Liver (tissue), 10 donors: ENCODE measurements at places on chromosomes 7 and 10. TPM values are rescaled to one million over a fixed set of nuclear protein-coding genes. Genes with fewer than 3 reads are reported as not detected.

Gene RNF133
- 2.8 TPM for total RNA-seq

Gene NKX1-2
- total RNA-seq: not detected

Gene DYDC2
- 2.0 TPM for total RNA-seq

Gene GNG11
- 5.2 TPM for total RNA-seq

Gene CRYGN
- total RNA-seq: under 0.01 TPM

Gene WNT8B
- total RNA-seq: not detected

DNA sequence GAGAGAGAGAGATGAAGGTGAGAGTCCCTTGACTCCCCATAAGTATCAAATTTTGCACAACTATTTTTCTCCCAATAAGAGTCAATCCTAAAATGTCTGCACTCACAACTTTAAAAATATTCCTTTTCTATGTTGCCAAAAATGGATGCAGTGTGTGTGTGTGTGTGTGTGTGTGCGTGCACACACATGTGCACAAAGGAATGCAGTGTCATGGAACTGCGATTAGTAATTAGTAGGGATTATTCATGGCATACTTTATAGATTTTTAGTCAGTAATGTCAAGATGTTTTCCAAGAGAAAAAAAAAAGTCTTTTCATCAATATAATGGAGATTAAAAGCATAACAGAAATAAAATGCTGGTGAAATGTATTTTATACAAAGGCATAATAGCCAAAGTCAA, 179.1 kb upstream of the LRRTM3 start:
- H3K4me3 ChIP-seq: no peak overlapping the region
- no peaks in the 10 kb centered on the region for H3K27me3 ChIP-seq
- H3K36me3 ChIP-seq: no peaks in the 10 kb centered on the region
- DNase-seq: no peak
- H3K27ac ChIP-seq: no peak overlapping the region

GRCh38 chr10:113320211-113320610, 232.6 kb upstream of the HABP2 start:
- DNase-seq: no peak
- H3K36me3 ChIP-seq: no peaks in the 10 kb centered on the region
- no peak overlapping the region for H3K4me3 ChIP-seq
- H3K27ac ChIP-seq: no peak overlapping the region
- H3K27me3 ChIP-seq: no peaks in the 10 kb centered on the region

DNA sequence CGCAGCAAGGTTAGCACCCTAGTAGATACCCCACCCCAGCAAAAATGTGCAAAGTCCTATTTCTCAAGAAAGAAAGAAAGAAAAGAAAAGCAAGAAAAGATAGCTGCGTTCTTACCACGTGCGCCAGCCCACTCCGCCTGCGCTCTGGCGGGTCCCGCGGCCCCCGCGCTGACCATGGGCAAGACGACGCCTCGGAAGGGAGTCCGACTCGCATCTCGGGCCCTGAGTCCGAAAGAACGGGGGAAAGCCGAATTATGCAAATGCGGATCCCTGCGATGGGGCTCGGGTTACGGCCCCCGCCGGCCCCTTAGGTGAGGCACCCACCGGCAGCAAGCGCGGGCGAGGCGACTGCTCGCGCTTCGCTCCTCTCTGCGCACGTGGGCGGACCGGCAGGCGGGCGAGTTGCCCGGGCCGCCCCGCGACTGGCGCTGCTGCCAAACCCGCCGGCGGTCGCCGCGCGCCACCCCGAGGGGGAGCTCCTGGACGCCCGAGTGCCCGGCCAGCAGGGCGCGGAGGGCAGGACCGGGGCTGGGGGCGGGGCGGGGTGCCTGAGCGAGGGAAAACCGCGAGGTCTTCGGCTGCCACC, 2.4 kb upstream of the EGR2 start:
- H3K27me3 ChIP-seq: peaks cover 2% of the 10 kb centered on the region
- no peaks in the 10 kb centered on the region for H3K36me3 ChIP-seq
- no peak overlapping the region for H3K27ac ChIP-seq
- peaks cover 35% of the 10 kb centered on the region for H3K4me1 ChIP-seq

DNA sequence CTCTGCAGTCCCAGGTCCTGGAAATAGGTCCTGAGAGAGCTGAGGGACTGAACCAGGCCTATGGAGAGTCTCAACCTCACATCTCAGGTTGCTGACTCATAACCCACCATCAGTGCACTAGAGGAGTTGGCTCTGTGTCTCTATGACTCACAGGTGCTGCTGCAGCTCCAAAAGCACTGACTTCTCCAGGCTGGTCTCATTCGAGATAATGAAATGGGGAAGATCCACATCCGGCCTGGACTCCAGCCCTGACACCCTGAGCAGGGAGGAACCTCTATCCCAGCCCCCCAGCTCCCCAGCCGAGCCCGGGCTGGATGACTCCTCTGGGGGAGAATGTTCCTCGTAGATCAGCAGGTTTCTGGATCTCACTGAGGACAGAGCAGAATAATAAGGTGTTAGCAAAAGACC, 35.5 kb upstream of the DGKI start:
- peaks cover 26% of the 10 kb centered on the region for H3K36me3 ChIP-seq
- no peaks in the 10 kb centered on the region for H3K4me1 ChIP-seq
- no peak for DNase-seq
- no peak overlapping the region for H3K4me3 ChIP-seq
- no peaks in the 10 kb centered on the region for H3K27me3 ChIP-seq
- no peak overlapping the region for H3K27ac ChIP-seq

DNA sequence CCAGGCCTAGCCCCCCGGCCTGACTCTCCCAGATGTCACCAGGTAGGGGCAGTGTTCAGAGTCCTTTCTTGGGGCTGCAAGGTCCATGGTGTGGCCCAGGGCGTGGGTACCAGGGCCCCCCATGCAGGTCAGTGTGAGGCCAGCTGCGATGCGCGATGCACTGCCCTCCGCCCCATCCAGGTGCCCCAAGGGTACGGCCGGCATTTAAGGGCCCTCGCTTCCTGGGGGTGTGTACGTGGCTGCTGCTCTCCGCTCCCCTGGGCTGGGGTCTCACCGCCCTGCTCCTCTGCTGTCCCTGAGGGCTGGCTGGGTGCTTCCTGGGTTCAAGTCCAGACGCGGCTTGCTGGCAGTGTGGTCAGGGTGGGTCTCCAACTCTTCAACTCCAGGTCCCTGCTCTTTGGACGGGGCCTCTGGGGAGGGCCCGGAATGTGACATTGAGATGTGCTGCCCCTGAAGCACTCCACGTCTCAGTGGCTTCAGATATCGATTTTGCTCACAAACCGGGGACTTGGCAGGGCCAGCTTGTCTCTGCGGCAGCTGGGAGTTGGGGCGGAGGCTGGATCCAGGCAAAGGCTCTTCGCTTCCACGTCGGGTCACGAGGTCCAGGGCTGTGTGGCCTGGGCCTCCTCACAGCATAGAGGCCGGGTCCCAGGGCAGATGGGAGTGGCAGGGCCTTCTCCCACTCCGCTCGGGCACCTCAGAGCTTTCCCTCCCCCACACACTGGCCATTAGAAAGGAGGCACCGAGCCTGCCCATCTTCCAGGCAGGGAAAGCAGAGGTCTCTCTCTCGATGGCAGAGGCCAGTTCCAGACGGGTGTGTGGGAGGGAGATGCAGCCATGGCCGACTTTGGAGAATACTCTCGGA, 93.2 kb downstream of the UNCX start:
- no peak for DNase-seq
- no peaks in the 10 kb centered on the region for H3K4me1 ChIP-seq

GRCh38 chr7:47194516-47195057, 387.3 kb downstream of the TNS3 start:
- no peak overlapping the region for H3K27ac ChIP-seq
- no peaks in the 10 kb centered on the region for H3K4me1 ChIP-seq
- no peaks in the 10 kb centered on the region for H3K27me3 ChIP-seq
- no peak for DNase-seq
- H3K4me3 ChIP-seq: no peak overlapping the region
- no peaks in the 10 kb centered on the region for H3K36me3 ChIP-seq

DNA sequence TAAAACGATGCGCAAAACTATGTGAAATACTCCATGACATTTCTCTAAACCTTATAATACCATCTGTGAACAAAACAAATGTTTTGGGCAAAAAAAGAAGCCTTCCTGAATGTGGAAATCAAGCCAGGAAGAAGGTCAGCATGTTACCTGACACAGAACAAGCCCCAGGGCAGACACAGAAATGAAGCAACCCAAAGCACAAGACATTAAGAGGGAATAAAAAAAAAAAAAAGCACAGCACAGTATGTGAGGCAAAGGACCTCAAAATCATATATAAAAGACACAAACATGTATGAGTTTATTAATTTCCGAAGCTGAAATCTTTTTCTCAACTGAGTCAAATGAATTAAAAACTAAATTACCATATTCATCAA, 161.8 kb downstream of the SKIDA1 start:
- no peaks in the 10 kb centered on the region for H3K36me3 ChIP-seq
- no peak for DNase-seq
- no peaks in the 10 kb centered on the region for H3K4me1 ChIP-seq
- H3K27ac ChIP-seq: peak overlapping the region; percentile 58
- H3K27me3 ChIP-seq: no peaks in the 10 kb centered on the region

GRCh38 chr10:14562218-14563075, 212.2 kb downstream of the FAM107B start:
- H3K27ac ChIP-seq: peak overlapping the region; percentile 89
- H3K27me3 ChIP-seq: no peaks in the 10 kb centered on the region
- H3K36me3 ChIP-seq: no peaks in the 10 kb centered on the region
- no peak overlapping the region for H3K4me3 ChIP-seq

GRCh38 chr10:113096128-113096996, 146.3 kb downstream of the TCF7L2 start:
- H3K27ac ChIP-seq: no peak overlapping the region
- H3K27me3 ChIP-seq: no peaks in the 10 kb centered on the region
- H3K36me3 ChIP-seq: no peaks in the 10 kb centered on the region

GRCh38 chr7:143054621-143055020, 2.5 kb downstream of the OR6V1 start:
- H3K36me3 ChIP-seq: no peaks in the 10 kb centered on the region
- no peaks in the 10 kb centered on the region for H3K4me1 ChIP-seq
- H3K4me3 ChIP-seq: no peak overlapping the region
- DNase-seq: no peak
- H3K27ac ChIP-seq: no peak overlapping the region

GRCh38 chr7:155699180-155699579, 54.7 kb downstream of the RBM33 start:
- no peaks in the 10 kb centered on the region for H3K4me1 ChIP-seq
- no peak for DNase-seq
- no peak overlapping the region for H3K4me3 ChIP-seq
- no peaks in the 10 kb centered on the region for H3K27me3 ChIP-seq
- H3K27ac ChIP-seq: no peak overlapping the region

- no peak overlapping the region for H3K4me3 ChIP-seq
- no peaks in the 10 kb centered on the region for H3K4me1 ChIP-seq
- H3K27me3 ChIP-seq: no peaks in the 10 kb centered on the region
- DNase-seq: no peak
Measured at GRCh38 chr10:27482984-27483956, 20.8 kb upstream of the RAB18 start.

GRCh38 chr7:30864101-30864500, 47.6 kb upstream of the AQP1 start:
- no peak for DNase-seq
- no peak overlapping the region for H3K27ac ChIP-seq
- no peak overlapping the region for H3K4me3 ChIP-seq
- H3K36me3 ChIP-seq: no peaks in the 10 kb centered on the region
- peaks cover 11% of the 10 kb centered on the region for H3K4me1 ChIP-seq
- no peaks in the 10 kb centered on the region for H3K27me3 ChIP-seq

- H3K27ac ChIP-seq: no peak overlapping the region
- H3K36me3 ChIP-seq: no peaks in the 10 kb centered on the region
- no peak overlapping the region for H3K4me3 ChIP-seq
- DNase-seq: no peak
- H3K27me3 ChIP-seq: no peaks in the 10 kb centered on the region
- no peaks in the 10 kb centered on the region for H3K4me1 ChIP-seq
Measured at GRCh38 chr7:130361681-130362080, 17.1 kb downstream of the CPA5 start.

DNA sequence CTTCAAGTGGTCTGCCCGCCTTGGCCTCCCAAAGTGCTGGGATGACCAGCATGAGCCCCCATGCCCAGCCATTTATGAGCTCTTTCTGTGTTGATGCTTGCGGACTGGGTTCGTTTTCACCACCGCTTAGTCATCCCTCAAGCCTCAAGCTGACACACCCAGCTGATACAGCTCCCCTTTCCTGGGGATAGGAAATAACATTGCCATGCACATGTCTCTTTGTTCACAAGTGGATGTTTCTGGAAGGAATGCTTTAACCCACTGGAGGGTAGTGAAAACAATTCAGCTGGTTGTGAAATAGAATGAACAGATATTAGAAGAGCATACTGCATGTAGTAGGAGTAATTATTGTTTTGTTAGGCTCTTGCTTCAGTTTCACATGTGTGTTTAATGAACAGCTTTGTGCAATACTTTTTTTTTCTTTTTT, 8.5 kb upstream of the METTL27 start:
- H3K4me3 ChIP-seq: no peak overlapping the region
- H3K27ac ChIP-seq: no peak overlapping the region
- H3K36me3 ChIP-seq: no peaks in the 10 kb centered on the region
- DNase-seq: no peak

DNA sequence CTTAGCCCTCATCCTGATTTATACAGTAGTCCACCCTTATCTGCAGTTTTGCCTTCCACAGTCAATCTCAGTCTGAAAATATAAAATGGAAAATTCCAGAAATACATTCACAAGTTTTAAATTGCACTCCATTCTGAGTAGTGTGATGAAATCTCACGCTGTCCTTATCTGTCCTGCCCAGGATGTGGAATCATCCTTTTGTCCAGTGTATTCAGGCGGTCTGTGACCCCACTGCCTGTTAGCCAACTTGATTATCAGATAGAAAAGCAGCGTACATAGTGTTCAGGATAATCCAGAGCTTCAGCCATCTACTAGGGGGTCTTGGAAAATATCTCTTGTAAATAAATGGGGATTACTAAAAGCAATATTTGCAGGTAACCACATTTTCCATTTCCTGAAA, 146.3 kb downstream of the MALRD1 start:
- no peak overlapping the region for H3K27ac ChIP-seq
- no peaks in the 10 kb centered on the region for H3K4me1 ChIP-seq
- H3K36me3 ChIP-seq: no peaks in the 10 kb centered on the region

DNA sequence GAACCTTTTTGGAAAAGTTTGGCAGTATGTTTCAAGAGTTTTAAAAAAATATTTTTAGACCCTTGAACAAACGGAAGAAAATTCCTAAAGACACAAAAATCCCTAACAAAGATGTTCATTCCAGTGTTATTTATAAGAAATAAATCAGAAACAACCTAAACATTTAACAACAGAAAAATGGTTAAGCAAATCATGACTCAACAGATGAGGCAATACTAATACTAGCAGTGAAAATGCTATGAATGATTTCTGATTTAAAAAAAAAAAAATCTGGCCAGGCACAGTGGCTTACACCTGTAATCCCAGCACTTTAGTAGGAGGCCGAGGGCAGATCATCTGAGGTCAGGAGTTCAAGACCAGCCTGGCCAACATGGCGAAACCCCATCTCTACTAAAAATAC, 61.0 kb downstream of the ARHGAP12 start:
- no peak overlapping the region for H3K4me3 ChIP-seq
- H3K27ac ChIP-seq: no peak overlapping the region
- H3K4me1 ChIP-seq: peaks cover 10% of the 10 kb centered on the region
- no peaks in the 10 kb centered on the region for H3K27me3 ChIP-seq
